Aortic smooth muscle cell (primary cell): ENCODE measurements at places on chromosomes 7 and 10. TPM values are rescaled to one million over a fixed set of nuclear protein-coding genes. Genes with fewer than 3 reads are reported as not detected.

Gene PTN
- total RNA-seq, result 20.6 and 43.0 TPM in 2 replicates

Gene NANOS1
- 1.1 and 1.2 TPM in 2 replicates for total RNA-seq

Gene TRIM73
- total RNA-seq, result 0.13 and 0.31 TPM in 2 replicates

Gene CCDC146
- total RNA-seq, result 1.6 and 2.8 TPM in 2 replicates
